ENCODE measurements at places on chromosomes 11 and 22. TPM values are rescaled to one million over a fixed set of nuclear protein-coding genes. Genes with fewer than 3 reads are reported as not detected.

Gene DRD4
- 0.79 TPM for total RNA-seq

Gene DEFB131B
- not detected for total RNA-seq

Gene OR2AG1
- total RNA-seq = not detected

- no peak overlapping the region for H3K27ac ChIP-seq
- H3K27me3 ChIP-seq = no peaks in the 10 kb centered on the region
- no peaks in the 10 kb centered on the region for H3K36me3 ChIP-seq
- no peak for DNase-seq
- H3K4me3 ChIP-seq = no peak overlapping the region
Measured at GRCh38 chr11:111443640-111444039, 64.6 kb upstream of the POU2AF1 start.

DNA sequence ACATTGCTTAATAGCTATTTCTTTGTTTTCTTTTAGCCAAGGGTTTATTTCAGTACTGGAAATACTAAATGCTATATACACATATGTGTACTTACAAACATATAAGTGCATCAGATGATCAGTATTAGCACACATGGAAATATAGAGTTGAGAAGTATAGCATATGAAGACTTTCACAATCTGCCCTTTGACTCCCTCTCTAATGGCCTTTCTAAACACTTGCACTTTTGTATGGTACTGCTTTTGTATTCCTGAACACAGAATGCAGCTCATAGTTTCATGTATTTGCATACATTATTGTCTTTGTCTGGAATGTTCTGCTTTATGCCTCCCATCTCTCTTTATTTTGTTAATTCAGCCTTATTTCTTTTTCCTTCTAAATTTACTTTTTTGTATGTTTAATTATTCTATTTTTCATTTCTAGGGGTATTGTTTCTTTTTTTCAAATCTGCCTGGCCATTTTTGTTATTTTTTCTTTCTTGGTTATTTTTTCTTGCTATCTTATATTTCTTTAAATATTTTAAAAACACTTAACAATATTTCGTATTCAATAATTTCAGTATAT is 28.8 kb downstream of the ACER3 start:
- DNase-seq = no peak
- H3K27ac ChIP-seq = no peak overlapping the region
- no peak overlapping the region for H3K4me3 ChIP-seq
- no peaks in the 10 kb centered on the region for H3K27me3 ChIP-seq

- no peaks in the 10 kb centered on the region for H3K27me3 ChIP-seq
- DNase-seq = no peak
- no peak overlapping the region for H3K4me3 ChIP-seq
- H3K4me1 ChIP-seq = no peaks in the 10 kb centered on the region
Measured at GRCh38 chr11:75498556-75499255, 27.0 kb downstream of the GDPD5 start.

DNA sequence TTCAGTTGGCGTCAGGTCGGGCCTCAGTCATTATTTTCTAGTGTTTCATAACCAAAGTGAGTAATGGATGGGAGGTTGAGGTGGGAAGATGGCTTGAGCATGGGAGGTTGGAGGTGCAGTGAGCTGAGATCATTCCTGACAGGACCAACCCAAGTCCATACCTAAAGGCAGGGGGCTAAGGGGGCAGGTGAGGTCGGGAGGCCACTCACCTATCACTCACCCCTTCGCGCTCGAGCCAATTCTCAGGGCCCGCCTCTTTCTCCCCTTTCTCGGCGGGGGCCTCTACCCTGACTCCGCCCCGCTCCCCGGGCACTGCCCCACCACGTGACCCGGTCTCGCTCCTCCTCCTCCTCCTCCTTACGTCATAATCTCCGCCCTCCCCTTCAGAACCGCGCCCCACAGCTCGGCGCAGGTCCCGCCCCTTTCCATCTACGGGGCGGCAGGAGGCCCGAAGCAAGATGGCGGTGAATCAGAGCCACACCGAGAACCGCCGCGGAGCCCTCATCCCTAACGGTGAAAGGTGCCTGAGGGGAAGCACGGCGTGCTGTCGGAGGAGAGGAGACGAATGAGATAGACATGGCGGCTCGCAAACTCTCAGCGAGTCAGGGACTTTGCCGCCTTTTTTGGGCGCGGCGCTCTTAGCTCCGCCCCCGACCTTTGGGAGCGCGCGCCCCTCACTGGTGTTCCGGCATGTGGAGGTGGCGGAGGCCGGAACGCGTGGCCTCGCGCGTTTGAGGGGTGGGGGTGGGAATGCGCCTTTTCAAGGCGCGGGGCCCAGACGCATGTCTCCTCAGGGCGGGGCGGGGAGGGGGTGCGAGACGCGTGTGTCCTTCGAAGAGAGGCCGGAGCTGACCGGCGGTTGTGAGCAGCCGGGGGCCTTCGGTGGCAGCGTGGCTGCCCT is at the start of gene WBP2NL:
TSS of gene WBP2NL (plus strand) at position 428 of the 901 bp plus-strand sequence. CDS start at position 459, 31 bp downstream.
- H3K36me3 ChIP-seq = no peaks in the 10 kb centered on the region
- H3K4me3 ChIP-seq = peak within 1 kb of the TSS; percentile 47
- no peaks in the 10 kb centered on the region for H3K27me3 ChIP-seq
- DNase-seq = peak; percentile 91
- H3K27ac ChIP-seq = no peak within 1 kb of the TSS

DNA sequence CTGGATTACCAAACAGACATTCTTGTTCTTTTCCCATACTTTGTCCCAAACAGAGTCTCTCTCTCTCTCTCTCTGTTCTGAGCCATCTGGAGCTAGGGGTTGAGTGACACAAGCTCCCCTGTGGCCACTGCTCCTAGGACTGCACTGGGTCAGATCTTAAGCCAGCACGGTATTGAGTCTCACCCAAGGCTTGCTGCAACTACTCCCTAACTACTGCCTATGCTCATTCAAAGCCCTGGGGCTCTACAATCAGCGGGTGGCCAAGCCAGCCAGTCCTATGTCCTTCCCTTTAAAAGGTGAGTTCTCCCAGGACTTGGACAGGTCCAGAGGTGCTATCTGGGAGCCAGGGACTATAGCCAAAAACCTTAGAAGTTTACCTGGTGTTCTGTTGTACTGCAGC is 385.6 kb downstream of the CNTN5 start:
- H3K4me3 ChIP-seq = no peak overlapping the region
- DNase-seq = no peak
- no peaks in the 10 kb centered on the region for H3K27me3 ChIP-seq
- no peaks in the 10 kb centered on the region for H3K36me3 ChIP-seq
